ENCODE measurements at places on chromosomes 7 and 10. TPM values are rescaled to one million over a fixed set of nuclear protein-coding genes. Genes with fewer than 3 reads are reported as not detected.

DNA sequence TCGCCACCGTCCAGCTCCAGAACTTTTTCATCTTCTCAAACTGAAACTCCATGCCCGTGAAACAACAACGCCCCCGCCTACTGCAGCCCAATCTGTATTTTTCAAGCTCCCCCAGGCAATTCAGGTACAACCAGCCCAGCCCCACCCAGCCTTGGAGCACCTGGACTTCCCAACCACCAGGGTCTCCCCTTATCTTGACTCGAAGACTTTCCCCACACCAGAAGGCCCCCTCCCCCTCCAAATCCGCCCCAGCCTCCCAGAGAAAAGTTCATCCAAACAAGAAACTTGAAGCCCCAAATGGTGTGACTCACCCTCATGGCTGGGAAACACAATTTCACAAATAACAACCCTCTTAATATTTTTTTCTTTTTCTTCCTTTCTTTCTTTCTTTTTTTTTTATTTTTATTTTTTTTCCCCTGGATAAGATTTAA, 10.6 kb downstream of the ZCCHC24 start:
- no peaks in the 10 kb centered on the region for H3K4me1 ChIP-seq
- DNase-seq: no peak
- H3K4me3 ChIP-seq: no peak overlapping the region
- no peaks in the 10 kb centered on the region for H3K27me3 ChIP-seq

GRCh38 chr10:105187243-105187642, 546.2 kb downstream of the SORCS3 start:
- no peak overlapping the region for H3K4me3 ChIP-seq
- no peaks in the 10 kb centered on the region for H3K4me1 ChIP-seq
- DNase-seq: no peak
- H3K27ac ChIP-seq: no peak overlapping the region
- H3K36me3 ChIP-seq: no peaks in the 10 kb centered on the region

DNA sequence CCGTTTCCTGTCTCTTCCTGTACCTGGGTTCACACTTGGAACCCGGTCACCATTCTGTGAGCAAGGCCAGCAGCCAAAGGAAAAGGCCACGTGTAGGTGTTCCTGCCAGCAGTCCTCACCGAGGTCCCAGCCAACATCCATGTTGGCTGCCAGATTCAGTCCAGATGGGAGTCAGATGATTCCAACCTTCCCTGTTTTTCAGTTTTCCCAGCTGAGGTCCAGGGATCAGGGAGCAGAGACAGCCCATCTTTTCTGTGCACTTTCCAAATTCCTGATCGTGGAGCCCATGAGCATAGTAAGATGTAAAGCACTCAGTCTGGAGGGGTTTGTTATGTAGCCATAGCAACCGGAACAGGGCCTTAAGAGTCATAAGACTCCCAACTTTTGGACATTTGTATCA, 3.9 kb upstream of the PVRIG start:
- H3K4me3 ChIP-seq: no peak overlapping the region
- no peak overlapping the region for H3K27ac ChIP-seq
- H3K4me1 ChIP-seq: no peaks in the 10 kb centered on the region
- no peaks in the 10 kb centered on the region for H3K27me3 ChIP-seq

GRCh38 chr7:143392875-143393266, 11.7 kb downstream of the ZYX start:
- no peak for DNase-seq
- no peak overlapping the region for H3K27ac ChIP-seq
- no peak overlapping the region for H3K4me3 ChIP-seq
- H3K4me1 ChIP-seq: no peaks in the 10 kb centered on the region

GRCh38 chr7:30331338-30331737, 46.9 kb downstream of the ZNRF2 start:
- no peaks in the 10 kb centered on the region for H3K27me3 ChIP-seq
- H3K4me3 ChIP-seq: no peak overlapping the region
- no peaks in the 10 kb centered on the region for H3K36me3 ChIP-seq
- H3K27ac ChIP-seq: no peak overlapping the region

NAT16 gene
- 2.0 TPM for total RNA-seq

DNA sequence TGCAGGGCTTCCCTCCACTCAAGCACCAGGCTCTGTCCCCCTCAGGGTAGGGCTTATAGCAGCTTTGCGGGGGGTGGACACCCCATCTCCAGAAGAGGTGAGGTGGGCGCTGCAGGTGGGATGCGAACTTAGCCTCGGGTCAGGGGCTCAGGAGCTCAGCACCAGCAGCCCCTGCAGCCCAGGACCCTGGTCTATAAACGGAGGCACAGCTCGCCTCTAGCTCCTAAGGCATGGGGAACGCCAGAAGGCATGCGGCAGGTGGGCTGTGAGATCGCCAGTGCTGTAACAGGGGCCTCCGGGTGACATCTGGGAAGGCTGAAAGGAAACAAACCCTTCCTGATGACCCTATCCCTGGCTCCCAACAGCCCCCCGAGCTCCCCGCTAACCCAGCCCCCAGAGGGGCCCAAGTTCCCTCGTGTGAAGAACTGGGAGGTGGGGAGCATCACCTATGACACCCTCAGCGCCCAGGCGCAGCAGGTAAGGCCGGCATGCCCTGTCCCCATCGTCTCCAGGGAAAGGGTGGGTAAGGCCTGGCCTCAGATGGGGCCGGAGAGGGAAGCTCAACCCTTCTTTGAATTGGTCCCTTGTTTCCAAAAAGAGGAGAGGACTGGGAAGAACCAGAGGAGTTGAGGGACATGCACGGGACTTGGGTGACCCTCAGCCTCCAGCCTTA, 4.2 kb downstream of the NOS3 start:
- no peaks in the 10 kb centered on the region for H3K27me3 ChIP-seq
- H3K27ac ChIP-seq: no peak overlapping the region
- no peaks in the 10 kb centered on the region for H3K36me3 ChIP-seq
- H3K4me3 ChIP-seq: no peak overlapping the region

GRCh38 chr7:46745707-46746090, 824.6 kb upstream of the IGFBP3 start:
- no peaks in the 10 kb centered on the region for H3K36me3 ChIP-seq
- DNase-seq: no peak
- no peak overlapping the region for H3K4me3 ChIP-seq
- H3K27me3 ChIP-seq: no peaks in the 10 kb centered on the region

AQP1 gene
- 2.0 TPM for total RNA-seq

GRCh38 chr7:82566752-82567151, 123.2 kb upstream of the CACNA2D1 start:
- H3K4me1 ChIP-seq: peaks cover 10% of the 10 kb centered on the region
- no peak overlapping the region for H3K27ac ChIP-seq
- no peaks in the 10 kb centered on the region for H3K36me3 ChIP-seq
- H3K27me3 ChIP-seq: no peaks in the 10 kb centered on the region
- H3K4me3 ChIP-seq: no peak overlapping the region

DNA sequence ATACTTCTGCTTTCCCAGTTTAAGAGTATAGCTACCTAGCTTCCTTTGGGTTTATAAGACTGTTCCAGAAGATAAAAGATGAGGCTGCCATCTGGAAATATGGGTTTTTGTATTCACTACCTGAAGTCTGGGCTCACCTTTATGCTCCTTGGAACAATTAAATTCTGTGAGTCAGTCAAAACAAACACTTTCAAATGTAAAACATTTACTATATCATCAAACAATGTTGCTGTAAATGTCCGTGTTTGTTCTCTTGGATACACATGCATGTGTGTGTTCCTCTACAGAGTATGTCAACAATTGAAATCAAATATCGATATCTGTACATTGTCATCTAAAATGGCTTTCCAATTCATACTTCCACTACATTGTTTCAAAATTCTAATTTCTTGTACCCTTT, 525.6 kb downstream of the MDFIC start:
- H3K27ac ChIP-seq: no peak overlapping the region
- no peak for DNase-seq
- H3K4me3 ChIP-seq: no peak overlapping the region
- no peaks in the 10 kb centered on the region for H3K27me3 ChIP-seq

GRCh38 chr7:66413379-66414114, 208.4 kb downstream of the TPST1 start:
- H3K4me3 ChIP-seq: no peak overlapping the region
- H3K36me3 ChIP-seq: no peaks in the 10 kb centered on the region
- H3K27me3 ChIP-seq: no peaks in the 10 kb centered on the region
- no peaks in the 10 kb centered on the region for H3K4me1 ChIP-seq
- H3K27ac ChIP-seq: no peak overlapping the region
- DNase-seq: no peak
